ENCODE measurements at places on chromosomes 5 and 9.
A peak's percentile ranks its signal among the peaks of the same experiment; 100 is the strongest.

GRCh38 chr9:91718071-91718470 is 232.0 kb downstream of the ROR2 start:
- no peak for DNase-seq

DNA sequence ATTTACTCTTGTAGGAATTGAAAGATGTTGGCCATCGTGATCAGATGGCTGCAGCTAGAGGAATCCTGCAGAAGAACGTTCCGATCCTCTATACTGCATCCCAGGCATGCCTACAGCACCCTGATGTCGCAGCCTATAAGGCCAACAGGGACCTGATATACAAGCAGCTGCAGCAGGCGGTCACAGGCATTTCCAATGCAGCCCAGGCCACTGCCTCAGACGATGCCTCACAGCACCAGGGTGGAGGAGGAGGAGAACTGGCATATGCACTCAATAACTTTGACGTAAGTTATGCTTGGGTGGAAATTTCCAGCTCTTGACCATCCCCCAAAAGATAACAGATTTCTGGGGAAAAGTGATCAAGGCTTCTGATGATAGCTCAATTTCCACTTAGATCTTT is 50.6 kb downstream of the LRRTM2 start:
- DNase-seq, result no peak

GRCh38 chr5:40828690-40829661 is 6.0 kb downstream of the RPL37 start:
- no peak for DNase-seq

DNA sequence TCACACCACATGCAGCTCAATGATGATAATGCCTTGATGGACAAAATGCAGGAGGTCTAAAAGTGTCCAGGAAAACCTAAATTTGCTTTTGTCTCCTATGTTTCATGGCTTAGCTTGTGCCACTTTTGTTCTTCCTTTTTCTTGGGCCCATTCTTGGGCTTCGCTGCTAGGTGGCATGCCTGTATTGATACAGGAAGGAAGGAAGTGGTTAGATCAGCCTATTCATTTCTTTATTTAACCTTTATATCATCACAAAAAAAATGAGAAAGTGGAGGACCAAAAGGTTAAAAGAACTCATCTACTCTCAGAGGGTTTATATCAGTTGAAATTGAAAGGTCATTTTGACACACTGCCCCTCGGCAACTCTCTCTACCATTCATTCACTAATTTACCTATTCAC is 260.2 kb downstream of the ARHGAP26 start:
- no peak for DNase-seq

GRCh38 chr9:87004016-87004415 is 56.7 kb upstream of the GAS1 start:
- no peak for DNase-seq

DNA sequence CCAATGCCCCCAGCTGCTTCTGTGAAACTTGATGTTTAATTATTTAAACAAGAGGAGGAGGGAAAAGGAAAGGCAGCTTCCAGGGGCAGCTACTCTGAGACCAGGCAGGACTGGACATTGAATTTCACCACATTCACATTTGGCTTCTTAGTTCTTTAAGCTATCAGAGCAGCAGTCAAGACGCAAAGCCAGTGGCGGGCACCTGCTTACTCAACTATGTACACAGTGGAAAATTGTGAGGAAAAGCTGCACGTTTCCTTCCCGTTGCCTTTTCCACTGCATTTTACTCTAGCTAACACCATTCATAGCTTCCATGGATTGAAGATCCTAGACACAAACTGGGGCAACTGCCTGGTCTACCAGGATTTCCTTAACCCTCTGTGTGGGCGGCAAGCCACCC is 200.3 kb downstream of the ERCC6L2 start:
- DNase-seq, result no peak

DNA sequence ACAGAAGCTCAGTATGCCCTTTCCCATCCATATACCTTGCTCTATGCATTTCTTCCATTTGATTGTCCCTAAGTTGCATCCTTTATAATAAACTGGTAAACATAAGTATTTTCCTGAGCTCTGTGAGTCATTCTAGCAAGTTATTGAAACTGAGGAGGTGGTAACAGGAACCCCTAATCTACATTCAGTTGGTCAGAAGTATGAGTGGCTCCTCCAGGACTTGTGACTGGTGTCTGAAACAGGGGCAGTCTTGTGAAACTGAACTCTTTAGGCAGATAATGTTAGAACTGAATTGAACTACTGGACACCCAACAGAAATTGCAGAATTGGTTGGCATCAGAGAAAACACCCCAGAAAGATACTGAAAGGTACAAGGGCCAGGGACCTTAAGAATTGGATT is 133.1 kb upstream of the POU5F2 start:
- DNase-seq, result no peak

DNA sequence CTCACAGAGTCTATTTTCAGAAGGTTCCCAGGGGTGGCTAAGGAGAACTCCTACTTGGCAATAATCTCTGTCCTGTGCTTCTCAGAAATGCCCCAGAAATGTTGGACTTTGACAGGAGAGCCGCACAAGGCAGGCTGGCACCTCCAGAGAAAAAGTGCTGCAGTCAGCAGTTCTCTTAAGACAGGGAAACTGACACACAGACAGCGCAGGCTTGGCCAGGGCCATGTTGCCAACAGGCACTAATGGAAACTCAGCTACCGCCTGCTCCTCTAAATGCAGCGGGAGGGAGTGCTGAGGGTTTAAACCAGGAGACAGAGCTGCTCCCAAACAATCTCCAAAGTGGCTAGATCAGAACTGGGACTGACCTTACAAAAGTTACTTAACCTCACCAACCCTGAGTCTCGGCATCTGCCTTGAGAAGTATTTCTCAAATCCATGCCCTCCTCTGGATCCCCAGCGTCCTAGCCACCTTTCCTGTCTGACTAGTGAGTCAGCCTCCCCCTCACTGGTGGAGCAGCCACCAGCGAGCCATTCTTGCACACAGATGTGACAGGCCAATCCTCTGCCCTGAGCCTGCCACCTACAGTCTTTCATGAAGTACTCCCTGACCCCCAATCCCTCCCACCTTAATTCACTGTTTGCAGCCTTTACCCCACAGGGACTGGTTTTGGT is 186.4 kb downstream of the CDK5RAP2 start:
- DNase-seq, result peak; percentile 47

DNA sequence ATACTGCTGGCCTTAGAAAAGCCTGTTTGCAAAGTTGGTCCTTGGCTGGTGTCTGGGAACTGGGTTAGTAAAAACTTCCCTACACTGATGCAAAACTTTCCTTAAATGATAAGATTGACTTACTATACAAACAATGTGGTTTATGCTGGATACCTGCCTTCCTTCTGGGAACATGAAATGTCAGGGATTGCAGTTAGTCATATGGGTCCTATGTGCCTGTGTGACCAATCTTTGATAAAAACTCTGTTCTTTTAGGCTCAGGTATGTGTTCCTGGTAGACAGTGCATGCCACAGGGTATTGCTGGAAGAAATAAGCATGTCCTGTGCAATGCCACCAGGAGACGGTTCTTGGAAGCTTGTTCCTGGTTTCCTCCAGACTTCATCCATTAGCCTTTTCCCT is 173.3 kb downstream of the RMI1 start:
- DNase-seq, result peak; percentile 26

- no peak for DNase-seq
Measured at GRCh38 chr5:74966141-74967026, 86.0 kb downstream of the GCNT4 start.

DNA sequence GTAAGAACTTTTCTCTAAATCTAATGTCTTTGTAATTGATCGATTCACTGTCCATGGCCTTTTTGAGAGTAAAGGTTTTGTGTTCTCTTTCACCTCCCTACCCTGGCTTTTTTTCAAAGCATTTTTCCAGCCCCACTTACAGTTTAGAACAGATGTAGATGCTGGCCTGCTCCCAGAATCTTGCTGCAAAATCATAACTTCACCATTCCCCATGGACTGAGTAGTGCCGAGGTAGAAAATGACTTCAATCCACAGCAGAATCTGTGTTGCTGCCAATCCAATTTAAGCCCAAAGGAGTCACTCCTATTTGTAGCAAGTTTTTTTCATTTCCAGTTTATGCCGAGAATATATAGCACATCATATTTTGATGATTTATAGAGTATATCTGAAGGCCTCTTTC is 46.5 kb upstream of the CEMIP2 start:
- peak; percentile 62 for DNase-seq

GRCh38 chr5:112186401-112186990 is 232.6 kb downstream of the EPB41L4A start:
- DNase-seq, result peak; percentile 34

All from fibroblast of skin of right quadriceps (primary cell).